Adipose tissue (tissue), 3 donors: ENCODE measurements at places on chromosomes 6 and 20. TPM values are rescaled to one million over a fixed set of nuclear protein-coding genes. Genes with fewer than 3 reads are reported as not detected.

The MAP3K5 gene
- 18.8 TPM for polyA plus RNA-seq

The FABP7 gene
- polyA plus RNA-seq, result 0.08 TPM

The OPN5 gene
- polyA plus RNA-seq, result not detected

The RNF39 gene
- polyA plus RNA-seq, result 1.0 TPM

The C6orf15 gene
- not detected for polyA plus RNA-seq

The ZFP64 gene
- 4.1 TPM for polyA plus RNA-seq

The LY6G6F gene
- polyA plus RNA-seq, result not detected

The TAGAP gene
- 0.43 TPM for polyA plus RNA-seq

The SIGLEC1 gene
- polyA plus RNA-seq, result 8.8 TPM
